Lower lobe of right lung (tissue), 2 donors: ENCODE measurements at places on chromosomes 13 and 19.

GRCh38 chr19:51593138-51593890, 22.2 kb downstream of the ZNF175 start:
- no peak for DNase-seq

DNA sequence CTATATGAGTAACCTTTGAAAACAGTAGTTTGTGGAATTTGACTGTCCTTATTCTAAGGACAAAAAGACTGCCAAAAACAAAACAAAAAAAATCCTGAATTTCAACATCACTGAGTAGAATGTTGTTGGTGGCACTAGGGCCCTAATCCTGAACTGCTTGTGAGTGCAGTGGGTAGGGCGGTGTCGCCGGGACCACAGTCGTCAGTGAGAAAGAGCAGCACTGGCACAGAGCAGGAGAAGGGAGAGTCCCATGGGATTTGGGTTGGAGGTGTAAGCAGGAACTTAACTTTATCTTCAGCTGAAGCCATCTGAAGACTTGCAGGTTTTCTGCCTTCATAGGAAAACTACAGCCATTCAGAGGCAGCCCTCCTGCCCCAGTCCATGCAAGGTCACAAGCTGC, 5.6 kb downstream of the PCID2 start:
- no peak for DNase-seq

- DNase-seq: no peak
Observed at GRCh38 chr13:75547917-75548316, 1.7 kb upstream of the UCHL3 start.

DNA sequence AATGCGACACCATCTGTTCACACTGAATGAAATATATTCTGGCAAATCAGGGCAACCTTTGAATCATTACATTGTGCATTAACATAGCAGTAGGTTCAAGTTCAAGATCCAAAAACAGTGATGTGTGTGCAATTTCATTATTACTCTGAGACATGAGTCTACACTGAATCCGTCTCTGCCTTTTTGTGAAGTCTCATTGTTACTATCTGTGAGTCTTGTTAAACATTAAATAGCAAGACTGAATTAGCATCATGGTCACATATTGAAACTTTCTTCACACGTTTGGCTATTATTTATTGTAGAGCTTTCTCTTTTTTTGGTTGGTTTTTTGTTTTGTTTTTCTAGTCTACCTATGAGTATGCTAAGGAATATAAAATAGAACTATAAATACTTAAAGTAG, 117.1 kb upstream of the SLITRK5 start:
- no peak for DNase-seq

DNA sequence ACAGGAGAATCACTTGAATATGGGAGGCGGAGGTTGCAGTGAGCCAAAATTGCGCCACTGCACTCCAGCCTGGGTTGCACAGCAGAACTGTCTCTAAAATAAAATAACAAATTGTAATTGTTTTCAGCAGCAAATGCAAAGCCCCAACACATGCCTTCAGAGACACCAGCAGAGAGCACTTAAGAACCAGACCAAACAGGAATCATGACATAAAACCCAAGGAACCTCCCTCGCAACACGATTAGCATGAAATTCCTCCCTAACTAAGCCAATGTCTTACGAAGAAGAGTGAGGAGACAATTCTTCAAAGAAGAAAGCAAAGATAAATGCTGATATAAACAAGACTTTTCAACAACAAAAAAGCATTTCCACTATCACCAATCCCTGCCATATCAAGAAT, 40.1 kb downstream of the PSPC1 start:
- no peak for DNase-seq

- no peak for DNase-seq
Observed at GRCh38 chr13:110869231-110869804, 45.6 kb downstream of the ANKRD10 start.

GRCh38 chr19:44344255-44344654, 12.2 kb downstream of the ZNF112 start:
- DNase-seq: no peak

- DNase-seq: no peak
Observed at GRCh38 chr13:47843005-47843404, 158.1 kb downstream of the SUCLA2 start.

DNA sequence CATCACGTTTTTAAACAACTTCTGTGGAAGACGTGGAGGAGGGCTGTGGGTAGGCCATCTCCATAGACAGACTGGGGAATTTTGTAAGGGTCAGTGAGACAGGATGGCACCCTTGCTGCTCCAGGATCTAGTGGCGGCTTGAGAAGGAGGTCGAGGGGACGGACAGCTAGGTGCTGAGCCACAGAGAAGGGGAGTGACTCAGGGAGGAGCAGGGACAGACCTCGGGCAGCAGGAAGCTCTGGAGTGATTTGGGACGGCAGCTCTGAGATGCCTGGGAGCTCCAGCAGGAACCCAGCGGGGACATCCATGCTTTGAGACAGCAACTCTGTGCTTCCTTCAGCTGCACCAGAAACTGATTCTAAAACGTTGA, 169.1 kb upstream of the SOX1 start:
- DNase-seq: no peak

DNA sequence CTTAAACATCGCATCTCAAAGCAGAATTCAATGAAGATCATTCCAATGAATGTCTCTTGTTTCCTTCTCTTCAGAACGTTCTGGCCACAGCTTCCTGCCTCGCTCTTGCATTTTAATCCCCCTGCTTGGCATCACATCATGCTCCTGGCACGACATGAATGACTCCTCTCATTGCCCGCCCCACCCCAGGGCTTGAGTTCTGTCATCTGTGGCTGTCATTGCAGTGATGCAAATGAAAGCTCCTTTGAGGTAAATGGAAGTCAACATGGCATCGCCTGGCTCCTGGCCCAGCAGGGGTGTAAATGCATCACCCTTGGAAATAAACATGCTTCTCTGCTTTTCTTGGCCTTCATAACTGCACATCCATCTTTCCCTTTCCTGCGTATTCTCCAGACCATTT, 48.6 kb downstream of the SCEL start:
- DNase-seq: no peak

DNA sequence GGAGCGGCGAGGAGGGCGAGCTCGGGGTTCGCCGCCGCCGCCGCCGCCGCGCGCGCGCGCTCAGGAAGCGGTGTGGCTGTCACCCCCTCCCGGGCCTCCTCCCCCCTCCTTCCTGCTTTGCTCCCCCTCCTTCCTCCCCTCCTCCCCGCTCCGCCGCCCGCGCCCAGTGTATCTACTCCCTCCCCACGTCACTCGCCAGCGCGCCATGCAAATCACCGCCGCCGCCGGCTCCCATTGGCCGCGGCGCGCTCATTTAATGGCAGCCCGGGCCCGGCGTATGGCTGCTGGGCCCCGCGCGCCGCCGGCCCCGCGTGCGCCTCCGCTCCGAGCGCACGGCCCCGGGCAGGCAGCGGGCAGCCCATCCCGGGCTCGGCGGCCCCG, 335 bp upstream of the SOX1 start:
- peak; percentile 54 for DNase-seq

- no peak for DNase-seq
Observed at GRCh38 chr13:98390086-98390715, 186.7 kb downstream of the STK24 start.

- no peak for DNase-seq
Observed at GRCh38 chr13:98203646-98204326, 26.7 kb upstream of the RNF113B start.

DNA sequence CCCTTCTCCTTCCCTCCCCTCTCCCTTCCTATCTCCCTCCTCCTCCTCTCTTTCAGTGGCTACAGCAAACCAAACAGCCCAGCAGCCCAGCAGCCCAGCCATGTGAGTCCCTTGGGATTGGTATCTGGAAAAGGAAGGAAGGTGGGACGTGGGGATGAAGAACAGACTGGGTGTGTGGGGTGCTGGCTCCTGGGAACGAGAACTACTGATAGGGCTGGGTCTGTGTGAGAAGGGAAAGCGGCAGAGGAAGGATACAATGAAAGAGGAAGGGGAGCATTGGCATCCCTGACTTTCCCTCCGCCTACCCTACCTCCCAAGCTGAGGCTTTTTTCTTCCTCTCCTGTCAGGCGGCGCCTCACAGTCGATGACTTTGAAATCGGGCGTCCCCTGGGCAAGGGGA, 863 bp downstream of the AURKC start:
- DNase-seq: no peak

DNA sequence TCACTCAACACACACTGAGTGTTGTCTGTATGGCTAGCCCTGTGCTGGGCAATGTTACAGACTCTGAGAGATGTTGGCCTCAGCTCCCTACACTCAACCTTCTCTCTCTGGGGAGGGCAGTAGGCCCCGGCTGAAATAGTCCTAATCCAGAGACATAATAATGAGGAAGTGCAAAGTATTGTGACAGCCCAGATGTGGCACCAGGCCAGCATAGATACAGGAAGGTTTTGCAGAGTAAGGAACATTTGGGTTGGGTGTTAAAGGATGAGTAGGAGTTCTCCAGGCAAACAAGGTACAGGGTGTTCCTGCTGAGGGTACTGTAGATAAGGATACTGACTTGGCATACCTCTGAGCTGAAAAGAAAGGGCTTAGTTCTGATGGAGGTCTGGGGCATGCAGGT, 2.4 kb downstream of the LIN7B start:
- DNase-seq: peak; percentile 85

GRCh38 chr19:47381653-47382279, 32.7 kb downstream of the DHX34 start:
- DNase-seq: peak; percentile 80

DNA sequence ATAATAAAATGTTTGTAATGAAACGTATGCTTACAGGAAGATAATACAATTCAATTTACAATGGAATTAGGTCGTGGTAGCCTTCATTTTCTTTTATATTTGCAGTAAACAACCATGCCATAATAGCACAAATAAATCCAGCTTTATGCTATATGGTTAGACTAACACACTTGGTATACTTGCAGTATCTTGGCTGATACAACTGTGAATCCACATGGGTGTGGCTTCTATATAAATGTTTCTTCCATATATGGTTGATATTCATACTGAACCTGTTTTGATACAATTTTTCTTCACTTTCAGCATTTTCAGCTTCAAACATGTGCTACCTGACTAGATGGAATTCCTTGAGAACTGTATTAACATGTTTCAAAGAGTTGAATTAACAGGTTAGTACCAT, 20.4 kb upstream of the SPRY2 start:
- no peak for DNase-seq

DNA sequence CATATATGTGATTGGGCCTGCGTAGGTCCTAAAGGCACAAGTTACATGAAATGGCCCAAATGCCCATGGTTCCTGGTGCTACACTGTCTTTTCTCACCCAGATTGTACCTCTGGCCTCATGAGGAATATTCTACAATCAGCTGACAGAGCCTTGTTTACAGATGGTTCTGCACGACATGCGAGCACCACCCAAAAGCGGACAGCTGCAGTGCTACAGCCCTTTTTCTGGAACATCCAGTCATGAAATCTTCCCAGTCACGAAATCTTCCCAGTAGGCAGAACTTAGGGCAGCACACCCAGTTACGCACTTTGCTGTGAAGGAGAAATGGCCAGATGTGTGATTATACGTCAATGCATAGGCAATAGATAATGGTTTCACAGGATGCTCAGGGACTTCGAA, 7.7 kb upstream of the ELF1 start:
- DNase-seq: no peak

GRCh38 chr13:66313413-66313812, 916.7 kb downstream of the PCDH9 start:
- no peak for DNase-seq
